ENCODE measurements at places on chromosomes 12 and 14.

- DNase-seq = no peak
Measured at GRCh38 chr12:56130876-56131275, 2.8 kb downstream of the ESYT1 start.

GRCh38 chr12:69431591-69432222 is 38.5 kb upstream of the FRS2 start:
- no peak for DNase-seq

DNA sequence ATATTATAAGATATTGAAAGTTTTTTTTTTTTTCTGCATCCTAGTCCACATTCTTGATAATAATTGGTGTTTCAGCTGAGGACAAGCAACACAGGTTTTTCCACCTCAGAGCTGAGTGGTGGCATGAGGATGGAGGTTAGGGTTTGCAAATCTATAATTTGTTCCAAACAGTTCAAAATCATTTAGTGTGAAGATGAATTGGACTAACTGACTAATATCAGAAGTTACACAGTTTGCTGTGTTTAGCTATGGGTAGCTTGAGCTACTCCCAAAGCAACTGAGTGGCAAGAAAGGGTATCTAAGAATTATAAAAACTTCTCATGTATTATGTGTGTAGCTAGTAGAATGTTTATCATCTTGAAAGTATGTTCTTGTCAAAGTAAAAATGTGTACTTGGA is 17.1 kb downstream of the EID3 start:
- no peak for DNase-seq

- no peak for DNase-seq
Measured at GRCh38 chr12:29569132-29569757, 71.8 kb upstream of the OVCH1 start.

DNA sequence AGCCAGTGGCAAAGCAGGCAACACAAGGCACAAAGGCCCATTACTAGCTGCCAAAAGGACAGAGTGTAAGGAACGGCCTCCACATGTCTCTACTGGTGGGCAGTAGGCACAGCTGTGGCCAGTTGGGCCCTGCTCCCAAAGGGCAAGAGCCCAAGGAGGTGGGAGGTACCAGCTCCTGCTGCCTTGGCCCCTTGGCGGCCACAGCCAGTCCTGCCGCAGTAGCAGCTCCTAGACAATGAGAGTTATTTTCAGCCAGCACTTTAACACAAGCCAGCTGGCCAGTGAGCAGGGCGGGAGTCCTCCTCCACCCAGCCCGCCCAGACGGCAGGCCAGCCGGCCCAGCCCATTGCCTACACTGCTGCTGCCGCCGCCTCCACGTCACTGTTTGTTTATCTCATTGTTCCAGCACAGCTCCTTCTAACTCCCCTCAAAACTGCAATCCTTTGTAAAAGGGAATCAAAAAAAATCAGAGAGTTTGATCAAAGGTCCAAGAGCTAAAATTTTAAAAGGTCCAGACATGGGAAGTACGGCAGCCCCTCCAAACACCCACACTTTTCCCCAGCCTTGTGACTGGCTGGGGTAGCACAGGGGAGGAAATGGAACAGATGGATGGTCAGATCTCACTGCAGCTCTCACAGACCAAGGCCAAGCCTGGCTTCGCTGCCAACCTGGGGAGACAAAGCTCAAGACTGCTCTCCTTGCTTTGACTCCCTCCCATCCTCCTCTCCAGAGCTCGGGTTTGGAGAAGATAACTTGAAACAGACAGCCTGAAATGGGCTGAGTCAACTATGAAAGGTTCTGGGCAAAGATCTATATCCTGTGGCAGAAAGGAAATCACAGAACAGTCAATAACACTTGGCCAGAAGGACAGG is 33.5 kb downstream of the FMNL3 start:
- no peak for DNase-seq

DNA sequence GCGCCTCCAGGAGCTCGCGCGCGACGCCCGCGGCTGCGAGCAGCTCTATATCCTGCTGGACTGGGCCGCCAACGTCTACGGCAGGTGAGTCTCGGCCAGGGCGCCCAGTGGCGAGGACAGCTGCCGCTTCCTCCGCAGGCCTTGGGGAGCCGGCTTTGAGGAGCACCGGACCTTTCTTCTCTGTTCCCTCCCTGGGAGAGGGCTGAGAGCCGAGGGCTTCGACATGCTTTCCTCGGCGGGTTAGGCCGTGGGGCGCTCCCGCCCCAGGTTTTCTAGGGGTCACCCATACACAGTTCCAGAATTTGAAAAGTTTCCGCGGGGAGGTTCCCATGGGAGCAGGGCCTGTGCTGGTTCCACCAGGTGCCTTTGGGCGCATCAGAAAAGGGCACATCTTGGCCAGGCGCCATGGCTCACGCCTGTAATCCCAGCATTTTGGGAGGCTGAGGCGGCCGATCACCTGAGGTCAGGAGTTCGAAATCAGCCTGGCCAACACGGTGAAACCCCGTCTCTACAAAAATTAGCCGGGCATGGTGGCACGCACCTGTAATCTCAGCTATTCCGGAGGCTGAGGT is 8.2 kb downstream of the EXOC3L4 start:
- no peak for DNase-seq

DNA sequence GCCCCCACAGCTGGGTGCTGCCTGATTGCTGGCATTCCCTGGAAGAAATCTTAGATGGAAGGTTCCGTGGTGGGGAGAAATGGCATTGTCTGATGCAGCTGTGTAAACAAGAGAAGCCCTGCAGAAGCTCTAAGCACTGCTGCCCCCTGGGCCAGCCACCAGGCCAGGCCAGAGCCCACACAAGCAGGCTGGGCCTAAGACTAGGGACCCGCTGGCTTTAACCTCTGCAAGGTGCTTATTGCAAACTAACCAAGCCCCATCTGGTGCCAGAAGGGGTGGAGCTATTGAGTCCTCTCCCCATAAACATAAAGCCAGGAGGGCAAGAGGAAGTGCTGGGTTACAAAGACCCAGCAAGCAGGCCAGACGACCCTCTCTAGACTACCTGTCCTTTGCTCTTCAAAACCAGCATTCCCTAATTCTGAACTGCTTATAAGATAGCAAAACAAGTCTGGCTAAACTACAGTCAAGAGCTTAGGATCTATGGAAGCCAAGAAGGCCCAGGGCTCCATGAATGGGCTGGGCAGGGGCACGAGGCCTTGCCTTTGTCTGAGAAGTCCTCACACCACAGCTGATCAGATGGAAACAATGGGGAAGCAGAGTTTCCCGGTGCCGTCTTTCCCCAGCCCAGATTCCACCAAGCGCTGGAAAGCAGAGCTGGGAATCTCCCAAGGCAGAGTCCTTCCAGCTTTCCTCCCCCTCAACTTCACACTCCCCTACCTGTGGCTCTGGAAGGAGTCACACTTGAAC is 28.8 kb downstream of the P2RX4 start:
- DNase-seq = no peak

GRCh38 chr14:94113073-94113472 is 2.5 kb downstream of the IFI27 start:
- DNase-seq = no peak

DNA sequence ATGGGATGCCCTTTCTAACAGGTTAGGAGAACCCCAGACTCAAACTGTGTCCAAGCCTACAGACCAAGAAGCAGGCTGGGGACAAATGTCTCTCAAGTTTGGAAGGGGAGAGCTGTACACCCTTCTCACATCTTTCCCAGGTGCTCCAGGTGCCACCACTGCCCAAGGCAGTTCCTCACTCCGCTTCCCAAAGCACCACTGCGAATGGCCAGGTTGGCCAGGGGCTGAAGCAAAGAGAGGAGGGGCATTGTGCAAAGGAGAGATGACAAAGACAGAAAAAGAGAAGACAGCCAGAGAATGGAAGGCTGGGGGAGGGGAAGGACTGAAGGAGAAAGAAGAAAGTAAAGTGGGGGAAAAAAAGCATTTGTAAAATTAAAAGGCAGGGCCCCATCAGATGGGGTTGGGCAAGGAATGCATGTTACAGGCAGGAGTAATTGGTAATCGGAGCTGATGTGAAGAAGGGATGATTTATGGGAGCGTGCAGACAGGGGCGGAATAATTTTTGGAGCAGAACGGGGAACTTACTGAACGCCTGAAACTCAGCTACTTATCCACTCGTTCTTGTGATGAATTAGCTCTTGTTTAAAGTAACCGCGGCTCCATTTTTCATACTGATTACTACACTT is 165.8 kb downstream of the ESRRB start:
- DNase-seq = no peak

GRCh38 chr12:2944401-2945047 is 14.7 kb upstream of the TEAD4 start:
- DNase-seq = peak; percentile 23

DNA sequence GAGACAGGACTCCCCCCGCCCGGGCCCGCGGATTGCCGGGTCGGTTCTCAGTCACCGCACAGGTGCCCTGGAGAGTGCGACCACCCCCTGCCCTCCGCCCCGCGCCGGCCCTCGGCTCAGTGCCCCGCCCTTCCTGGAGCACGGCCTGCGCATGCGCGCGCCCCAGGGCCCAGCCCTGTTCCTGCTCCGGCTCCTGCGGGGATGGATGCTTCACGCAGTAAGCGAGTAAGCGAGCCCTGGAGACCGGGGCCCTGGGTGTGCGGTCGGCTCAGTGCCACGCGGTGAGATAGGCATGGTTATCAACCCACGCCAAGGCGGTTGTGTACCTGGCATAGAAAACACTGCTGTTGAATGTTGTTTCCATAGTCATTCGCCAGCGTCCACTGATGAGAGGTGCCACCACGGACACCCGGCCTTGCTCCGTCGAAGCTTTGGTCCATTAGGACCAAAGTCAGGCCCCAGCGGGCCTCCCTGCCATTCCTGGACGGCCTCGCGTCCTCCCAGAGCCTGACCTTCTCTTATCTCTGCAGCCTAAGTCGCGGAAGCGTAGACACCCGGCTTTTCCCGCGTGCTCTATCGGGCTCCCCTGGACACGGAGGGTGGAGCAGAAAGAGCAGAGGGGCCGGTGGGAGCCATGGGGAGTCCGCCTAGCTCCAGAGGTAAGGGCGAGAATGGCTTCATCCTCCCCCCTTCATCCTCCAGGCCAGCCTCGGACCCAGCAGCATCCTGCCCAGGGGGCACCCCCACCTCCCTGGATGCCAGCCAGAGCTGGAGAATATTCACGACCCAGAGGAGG is 90.6 kb downstream of the PAPOLA start:
- DNase-seq = peak; percentile 39

GRCh38 chr12:64057706-64058105 is 164.4 kb downstream of the KICS2 start:
- no peak for DNase-seq

DNA sequence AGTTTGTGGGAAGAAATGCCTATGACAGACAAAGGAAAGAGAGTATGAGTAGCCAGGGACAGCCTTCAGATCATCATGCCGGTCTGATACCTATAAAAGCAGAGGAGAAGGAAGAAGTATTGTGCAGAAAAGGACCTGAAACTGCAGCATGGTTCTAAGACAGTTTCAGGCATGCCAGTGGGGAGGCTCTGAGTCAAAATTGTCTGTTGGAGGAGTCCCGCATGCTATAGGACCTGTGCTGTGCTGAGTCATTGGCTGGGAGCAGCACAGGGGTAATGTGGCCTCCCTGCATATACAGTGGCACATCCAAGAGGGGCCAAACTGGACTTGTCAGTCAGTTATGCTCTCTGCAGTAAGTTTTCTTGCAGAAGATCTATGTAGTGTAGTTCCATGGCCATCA is 40.7 kb downstream of the NEUROD4 start:
- no peak for DNase-seq

DNA sequence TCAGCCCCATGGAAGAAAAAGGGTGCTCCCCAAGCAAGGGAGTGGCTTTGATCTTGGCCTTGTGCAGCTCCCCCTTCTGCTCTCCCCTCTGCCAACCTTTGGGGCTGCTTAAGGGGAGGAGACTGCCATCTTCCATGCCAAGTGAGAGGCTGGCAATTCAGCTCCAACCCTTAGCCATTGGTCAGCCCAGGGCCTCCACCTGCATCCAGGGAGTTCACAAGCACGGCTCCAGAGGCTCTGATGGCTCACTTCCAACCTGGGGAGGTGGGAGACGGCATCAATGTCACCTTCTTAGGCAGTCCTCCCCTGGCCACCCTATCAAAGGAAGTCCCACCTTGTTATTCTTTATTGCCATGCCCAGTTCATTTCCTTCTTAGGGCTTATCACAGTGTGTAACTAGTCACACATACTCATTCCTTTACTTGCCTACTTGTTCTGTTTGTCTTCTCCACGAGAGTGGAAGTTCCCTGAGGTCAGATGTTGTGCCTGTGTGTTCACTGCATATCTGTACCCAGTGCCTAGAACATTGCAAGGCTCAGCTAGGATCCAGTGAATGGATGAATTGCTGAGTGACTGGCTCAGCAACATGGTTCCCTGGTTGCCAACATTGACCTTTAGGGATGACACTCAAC is 5.0 kb downstream of the HDAC7 start:
- no peak for DNase-seq

DNA sequence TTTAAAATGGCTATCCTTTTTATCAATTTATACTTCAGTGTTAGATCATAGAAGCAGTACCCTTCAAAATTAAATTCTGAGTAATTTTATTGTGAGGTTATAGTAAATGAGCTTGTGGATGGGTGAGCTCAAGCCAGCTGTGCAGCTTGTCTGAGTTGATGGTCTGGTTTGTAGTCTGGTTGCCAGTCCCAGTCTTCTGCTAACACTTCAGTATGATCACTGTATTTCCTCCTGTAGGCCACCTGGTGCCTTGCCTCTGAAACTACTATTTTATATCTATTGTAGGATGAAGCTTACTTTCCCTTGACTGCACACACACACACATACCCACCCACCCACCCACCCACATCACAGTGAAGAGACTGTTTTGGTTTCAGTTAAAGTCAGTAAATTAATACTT is 496.4 kb downstream of the PCNX1 start:
- DNase-seq = no peak

DNA sequence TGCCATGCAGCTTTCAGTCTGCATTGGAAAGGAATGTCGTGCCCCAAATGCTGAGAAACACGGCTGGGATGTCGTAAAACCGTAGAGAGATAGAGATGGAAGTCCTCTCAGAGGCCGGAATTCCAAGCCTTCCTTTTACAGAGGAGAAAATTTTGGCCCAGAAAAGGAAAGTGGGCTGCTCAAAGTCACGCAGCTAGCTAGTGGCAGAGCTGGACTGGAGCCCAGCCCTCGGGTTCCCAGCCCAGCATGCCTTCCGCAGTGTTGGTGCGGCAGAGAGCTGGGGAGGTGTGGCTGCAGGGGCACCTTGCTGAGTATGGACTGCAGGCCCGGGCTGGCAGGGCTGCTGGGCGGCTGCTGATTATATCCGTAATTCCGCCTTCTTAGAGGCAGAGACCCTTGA is 50.3 kb downstream of the KCNA1 start:
- no peak for DNase-seq

GRCh38 chr14:68501614-68502052 is 291.2 kb downstream of the ZFP36L1 start:
- DNase-seq = no peak

- no peak for DNase-seq
Measured at GRCh38 chr12:8554451-8555195, 13.9 kb upstream of the CLEC4E start.

DNA sequence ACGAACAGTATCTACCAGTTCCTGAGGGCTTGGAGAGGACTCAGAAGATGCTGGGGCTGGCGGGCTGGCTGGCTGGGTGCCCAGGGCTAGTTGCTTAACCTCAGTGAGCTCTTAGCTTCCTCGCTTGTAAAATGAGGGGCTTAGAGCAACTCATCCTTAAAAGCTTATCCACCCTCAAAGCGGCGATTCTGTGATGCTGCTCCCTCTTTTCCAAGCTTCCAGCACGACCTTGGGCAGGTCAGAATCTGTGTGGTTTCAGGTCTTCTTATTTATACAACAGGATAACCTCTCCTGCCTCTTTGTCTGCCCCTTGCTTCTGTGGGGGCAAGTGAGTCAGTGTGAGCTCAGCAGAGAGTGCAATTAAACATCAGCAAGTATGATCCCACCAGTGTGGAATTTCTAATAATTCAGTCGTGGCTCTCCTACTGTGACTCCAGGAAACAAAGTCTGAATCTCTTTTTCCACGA is 281.8 kb downstream of the KSR2 start:
- no peak for DNase-seq

- DNase-seq = no peak
Measured at GRCh38 chr14:92938235-92938875, 15.4 kb downstream of the CHGA start.
